Stomach (tissue), 19 donors: ENCODE measurements at places on chromosomes 16 and 17. TPM values are rescaled to one million over a fixed set of nuclear protein-coding genes. Genes with fewer than 3 reads are reported as not detected.

The EPX gene
- polyA plus RNA-seq: not detected

The TBC1D26 gene
- polyA plus RNA-seq: 0.05 TPM

The GPRC5B gene
- polyA plus RNA-seq: 30.3 TPM

The ITGB4 gene
- polyA plus RNA-seq: 60.3 TPM

The KRT32 gene
- 1.9 TPM for polyA plus RNA-seq

DNA sequence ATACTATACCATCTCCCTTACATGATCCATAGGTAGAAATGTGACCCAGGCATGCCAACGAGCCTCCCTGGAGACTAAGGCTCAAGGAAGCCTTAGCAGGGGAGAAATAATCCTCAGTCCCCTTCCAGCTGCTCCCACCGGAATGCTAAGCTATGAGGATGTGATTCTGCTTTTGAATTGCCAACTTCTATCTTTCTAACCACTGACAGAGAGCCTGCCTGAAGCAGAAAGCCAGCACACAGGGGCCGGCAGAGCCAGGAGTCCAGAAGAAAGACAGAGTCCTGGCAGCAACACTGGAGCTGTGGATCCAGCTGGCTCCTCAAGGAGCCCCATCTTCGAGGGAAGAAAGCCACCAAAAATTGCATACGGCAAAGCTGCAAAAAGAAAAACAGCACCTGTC, 579.6 kb upstream of the CDH5 start:
- DNase-seq: no peak

- no peak for DNase-seq
These were observed 291.2 kb downstream of the CDH11 start for GRCh38 chr16:64830653-64831052.

GRCh38 chr17:18224387-18225120, 881 bp upstream of the LLGL1 start:
- peak; percentile 69 for DNase-seq

GRCh38 chr17:39549747-39550573, 57.8 kb downstream of the NEUROD2 start:
- DNase-seq: no peak

DNA sequence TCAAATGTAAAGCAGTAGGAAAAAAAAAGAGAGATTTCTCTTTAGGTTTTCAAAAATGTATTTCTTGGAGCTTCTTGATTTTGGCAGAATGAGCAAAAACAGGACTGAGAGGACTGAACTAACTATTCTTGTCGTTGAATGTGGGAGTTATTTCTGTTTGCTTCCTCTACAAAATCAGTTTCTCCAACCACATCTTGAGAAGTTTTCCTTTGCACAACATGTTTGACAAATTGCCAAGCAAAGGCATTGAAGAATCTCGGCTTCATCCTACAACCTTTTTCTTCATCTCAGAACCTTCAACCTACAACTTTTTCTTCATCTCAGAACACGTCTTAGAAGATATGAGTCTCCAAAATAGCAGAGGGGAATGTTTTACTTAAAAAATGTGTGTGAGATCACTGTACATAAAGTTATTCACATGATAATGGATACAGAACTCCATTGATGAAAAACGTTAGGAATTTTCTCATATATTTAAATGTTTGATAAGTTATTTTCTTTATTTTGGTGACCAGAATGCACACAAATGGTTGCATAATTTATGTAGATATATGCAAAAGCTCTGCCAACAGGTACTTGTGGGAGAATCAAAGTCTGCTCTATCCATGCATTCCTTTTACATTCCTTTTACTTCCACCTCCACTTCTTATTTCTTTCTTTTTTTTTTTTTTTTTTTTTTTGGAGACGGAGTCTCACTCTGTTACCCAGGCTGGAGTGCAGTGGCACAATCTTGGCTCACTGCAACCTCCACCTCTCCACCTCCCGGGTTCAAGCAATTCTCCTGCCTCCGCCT, 370.0 kb downstream of the KCNJ2 start:
- no peak for DNase-seq
